ENCODE measurements at places on chromosomes 6 and 20.
A peak's percentile ranks its signal among the peaks of the same experiment; 100 is the strongest.

DNA sequence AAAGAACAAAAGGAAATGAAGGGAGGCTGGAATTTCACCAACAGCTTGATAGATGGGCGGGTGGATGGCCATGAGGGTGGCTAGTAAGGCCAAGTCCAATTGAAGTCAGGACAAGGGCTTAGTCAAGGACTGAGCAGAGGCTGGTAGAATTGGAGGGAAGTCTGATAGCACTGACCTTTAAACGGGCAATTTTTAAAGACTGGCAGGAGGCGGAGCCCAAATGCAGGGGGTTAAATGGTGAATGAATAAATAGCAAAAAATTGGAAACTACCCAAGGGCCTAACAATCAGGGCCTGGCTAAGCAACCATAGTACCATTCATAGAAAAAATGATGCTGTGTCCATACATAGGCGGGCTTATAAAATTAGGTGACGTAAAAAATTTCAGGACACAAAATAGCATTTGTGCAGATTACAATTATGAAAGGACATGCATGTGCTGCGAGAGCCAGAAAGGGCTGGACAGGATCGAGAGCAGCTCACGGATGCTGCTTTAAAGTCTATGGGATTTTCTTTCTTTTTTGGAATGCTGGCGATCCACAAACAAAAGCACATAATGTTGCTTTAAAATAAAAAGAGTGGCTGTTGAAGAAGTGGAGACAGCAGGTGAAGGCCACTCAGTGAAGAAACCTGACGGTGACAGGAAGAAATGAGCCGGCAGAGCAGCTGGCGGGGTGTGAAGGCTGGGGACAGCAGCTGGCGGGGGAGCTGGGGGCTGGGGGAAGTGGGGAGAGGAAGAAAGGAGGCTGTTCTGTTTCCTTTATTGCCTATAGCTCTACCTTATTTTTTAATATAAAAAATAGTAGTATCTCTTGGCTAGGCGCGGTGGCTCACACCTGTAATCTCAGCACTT lies 42.8 kb upstream of the TAF8 start:
- no peak for DNase-seq

- no peak for DNase-seq
Observed at GRCh38 chr6:84135291-84135690, 92.2 kb downstream of the CEP162 start.

- DNase-seq = no peak
Observed at GRCh38 chr6:40732878-40733277, 145.7 kb upstream of the LRFN2 start.

- no peak for DNase-seq
Observed at GRCh38 chr6:128063850-128064539, 163.1 kb upstream of the THEMIS start.

DNA sequence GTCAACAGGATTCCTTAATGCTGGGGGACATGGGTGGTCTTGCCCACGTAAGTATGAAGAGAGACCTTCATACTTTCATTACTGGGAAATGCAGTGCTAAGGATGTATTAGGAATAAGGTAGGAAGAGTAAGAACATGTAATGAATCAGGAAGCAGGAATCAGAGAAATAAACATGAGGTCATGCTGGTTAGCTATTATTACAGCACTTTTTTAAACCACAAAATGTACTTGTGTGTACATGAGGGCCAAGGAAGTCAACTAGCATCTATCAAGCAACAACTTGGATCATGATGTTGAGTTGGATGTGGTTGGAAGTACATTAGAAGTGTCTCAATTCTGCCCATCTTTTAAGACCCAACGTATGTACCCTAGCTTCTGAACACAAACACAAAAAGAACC lies 63.5 kb upstream of the E2F3 start:
- DNase-seq = no peak

DNA sequence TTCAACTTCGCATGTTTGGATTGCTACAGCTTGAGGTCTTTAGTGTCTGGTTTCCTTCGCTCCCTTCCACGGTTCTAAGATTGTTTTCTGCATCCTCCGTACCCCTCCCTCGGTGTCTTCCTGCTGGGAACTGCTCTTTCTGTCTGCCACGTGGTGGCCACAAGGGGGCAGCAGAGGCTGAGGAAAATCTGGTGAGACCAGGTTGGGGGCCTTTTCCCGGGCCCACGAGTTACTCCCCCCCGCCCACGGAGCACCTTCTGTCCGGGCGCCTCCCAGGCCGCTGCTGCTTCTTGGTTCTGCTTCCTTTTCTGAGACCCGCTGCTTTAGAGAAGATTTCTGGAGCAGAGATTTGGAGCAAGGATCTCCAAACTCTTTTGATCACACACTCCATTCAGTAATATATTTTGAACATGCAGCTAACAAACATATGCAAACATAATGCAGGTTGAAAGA lies 21.1 kb upstream of the NOTCH4 start:
- DNase-seq = peak; percentile 30

- peak; percentile 27 for DNase-seq
Observed at GRCh38 chr6:30357678-30358540, 13.0 kb downstream of the RPP21 start.

- no peak for DNase-seq
Observed at GRCh38 chr6:25165177-25165576, 114.0 kb upstream of the CARMIL1 start.

GRCh38 chr6:137230547-137230946 lies 11.4 kb upstream of the IFNGR1 start:
- DNase-seq = no peak

DNA sequence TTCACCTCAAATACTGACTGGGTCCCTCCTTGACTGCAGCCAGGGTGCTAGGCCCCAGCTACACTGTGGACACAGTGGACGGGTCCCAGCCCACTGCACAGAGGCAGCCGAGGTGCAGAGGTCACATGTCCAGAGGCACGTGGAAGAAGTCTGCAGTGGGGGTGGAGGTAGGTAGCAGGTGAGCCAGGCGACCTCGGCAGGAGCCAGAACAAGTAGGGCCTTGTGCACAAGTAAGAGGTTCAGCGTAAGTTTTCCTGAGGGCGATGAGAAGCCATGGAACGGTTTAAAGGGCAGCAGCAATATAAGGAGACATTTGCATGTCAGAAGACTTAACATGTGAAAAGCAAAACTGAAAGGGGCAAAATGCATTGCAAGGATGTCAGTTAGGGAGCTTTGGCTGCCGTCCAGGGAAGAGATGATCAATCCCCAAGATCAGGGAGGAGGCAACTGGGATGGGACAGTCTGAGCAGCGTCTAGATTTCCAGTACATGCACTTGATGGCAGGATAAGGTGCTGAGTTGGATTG lies 49.7 kb upstream of the SNX9 start:
- DNase-seq = no peak

GRCh38 chr6:54183616-54184015 lies 72.4 kb downstream of the MLIP start:
- no peak for DNase-seq

GRCh38 chr20:9518576-9519175 lies 4.3 kb downstream of the LAMP5 start:
- no peak for DNase-seq

Data from NCI-H1436 (cell line).